ENCODE measurements at places on chromosomes 5 and 9.

DNA sequence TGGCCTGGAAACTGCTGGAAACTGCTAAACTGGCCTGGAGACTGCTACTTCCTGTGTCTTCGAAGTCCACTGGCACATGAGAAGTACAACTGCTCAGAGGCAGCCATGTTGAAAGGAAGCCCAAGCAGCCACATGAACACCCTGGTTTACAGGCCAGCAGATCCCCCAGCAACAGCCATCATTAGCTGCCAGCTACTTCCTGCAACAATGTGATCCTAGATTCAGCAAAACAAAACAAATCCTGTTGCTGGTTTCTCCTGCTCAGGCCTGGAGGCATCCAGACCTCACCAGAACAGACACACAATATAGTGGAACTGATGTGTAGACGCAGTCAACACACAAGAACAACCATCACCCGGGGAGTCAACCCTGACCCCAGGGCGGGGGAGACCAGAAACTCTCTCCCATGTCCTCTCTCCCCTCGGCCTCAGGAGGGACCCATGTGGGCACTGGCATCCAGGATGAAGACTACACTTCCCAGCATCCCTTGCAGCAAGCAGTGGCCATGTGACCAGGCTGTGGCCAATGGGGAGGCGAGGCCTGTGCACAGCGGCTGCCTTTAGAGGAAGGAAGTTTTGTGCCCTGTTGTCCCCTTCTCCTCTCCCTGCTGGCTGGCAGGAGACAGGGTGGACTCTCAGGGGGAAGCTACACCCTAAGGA lies 9.2 kb upstream of the LCN15 start:
- ATAC-seq, result no peak

DNA sequence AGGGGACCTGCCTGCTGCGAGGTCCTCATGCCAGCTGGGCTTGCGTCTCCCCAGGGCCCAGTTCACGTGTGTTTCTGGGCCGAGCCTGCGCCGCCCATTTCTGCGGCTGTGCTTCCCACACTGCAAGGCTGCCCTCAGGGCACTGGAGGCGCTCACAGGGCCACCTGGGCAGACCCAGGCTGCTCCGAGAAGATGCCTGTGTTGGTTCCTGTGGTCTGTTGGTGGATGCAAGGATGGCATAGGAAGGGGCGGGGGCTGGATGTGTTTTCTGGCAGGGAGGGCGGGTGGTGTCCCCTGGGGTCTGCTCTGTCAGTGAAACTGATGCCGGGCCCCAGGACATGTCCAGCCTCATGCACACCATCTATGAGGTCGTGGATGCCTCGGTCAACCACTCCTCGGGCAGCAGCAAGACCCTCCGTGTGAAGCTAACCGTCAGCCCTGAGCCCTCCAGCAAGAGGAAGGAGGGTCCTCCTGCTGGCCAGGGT lies 25.9 kb downstream of the NKD2 start:
- no peak for ATAC-seq

- ATAC-seq, result no peak
Observed at GRCh38 chr5:21236971-21237427, 1249.0 kb upstream of the CDH18 start.

- ATAC-seq, result no peak
Observed at GRCh38 chr9:91085517-91086291, 276.0 kb downstream of the AUH start.

DNA sequence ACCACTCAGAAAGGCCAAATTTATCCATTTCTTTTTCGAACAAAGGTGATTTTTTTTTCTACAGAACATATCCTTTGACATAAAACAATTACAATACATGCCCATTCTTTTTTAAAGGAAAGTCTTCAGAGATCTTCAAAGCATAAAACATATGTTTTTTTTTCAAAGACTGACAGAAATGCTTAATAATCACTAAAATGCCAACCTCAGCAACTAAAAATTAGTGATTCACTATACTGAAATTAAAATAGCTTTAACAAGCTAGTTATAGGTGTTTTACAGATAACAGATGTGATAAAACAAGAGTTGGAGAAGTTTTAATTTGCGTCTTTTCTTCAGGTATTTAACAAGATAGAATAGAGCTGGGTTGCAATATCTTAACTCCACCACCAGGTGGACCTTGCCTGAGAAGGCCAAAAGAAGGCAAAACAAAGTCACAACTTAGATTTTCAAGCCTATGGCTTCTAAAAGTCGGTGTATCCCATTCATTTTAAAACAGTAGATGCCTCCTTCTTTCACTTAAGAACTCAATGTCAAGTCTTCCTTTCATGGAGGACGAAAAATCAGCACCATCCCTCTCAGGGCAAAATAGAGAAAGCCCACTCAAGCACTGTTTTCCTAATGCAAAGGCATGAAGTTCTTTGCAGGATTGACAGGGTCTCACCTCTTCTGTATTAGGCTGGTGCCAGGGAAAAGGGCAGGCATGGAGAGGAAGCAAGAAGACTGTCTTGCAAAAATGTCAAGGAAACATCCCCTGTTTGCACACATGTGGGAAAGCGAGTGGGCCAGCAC lies 31.1 kb upstream of the CPLX2 start:
- no peak for ATAC-seq

DNA sequence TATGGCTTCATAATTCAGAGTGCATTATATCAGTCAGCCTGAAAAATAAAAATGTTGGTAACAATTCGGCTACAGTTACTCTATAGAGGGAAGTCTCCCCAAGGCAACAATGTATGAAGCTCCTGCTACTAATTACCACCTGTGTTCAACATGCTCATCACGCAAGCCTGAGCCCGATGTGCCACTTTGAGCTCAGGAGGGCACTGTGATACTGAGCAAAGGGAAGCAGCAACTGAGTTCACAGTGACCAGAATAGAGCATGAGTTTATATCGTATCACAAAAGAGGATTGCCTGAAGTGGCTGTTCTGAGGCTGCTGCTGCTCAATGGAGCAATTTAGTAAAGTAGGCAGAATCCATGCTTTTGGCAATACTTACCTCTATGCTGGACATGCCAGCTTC lies 202.0 kb upstream of the HAPLN1 start:
- no peak for ATAC-seq

- no peak for ATAC-seq
Observed at GRCh38 chr5:154421868-154422267, 23.9 kb upstream of the SAP30L start.

GRCh38 chr5:684751-685216 lies 8.4 kb downstream of the TPPP start:
- no peak for ATAC-seq

- ATAC-seq, result no peak
Observed at GRCh38 chr5:58458743-58459145, 1.1 kb downstream of the PLK2 start.

DNA sequence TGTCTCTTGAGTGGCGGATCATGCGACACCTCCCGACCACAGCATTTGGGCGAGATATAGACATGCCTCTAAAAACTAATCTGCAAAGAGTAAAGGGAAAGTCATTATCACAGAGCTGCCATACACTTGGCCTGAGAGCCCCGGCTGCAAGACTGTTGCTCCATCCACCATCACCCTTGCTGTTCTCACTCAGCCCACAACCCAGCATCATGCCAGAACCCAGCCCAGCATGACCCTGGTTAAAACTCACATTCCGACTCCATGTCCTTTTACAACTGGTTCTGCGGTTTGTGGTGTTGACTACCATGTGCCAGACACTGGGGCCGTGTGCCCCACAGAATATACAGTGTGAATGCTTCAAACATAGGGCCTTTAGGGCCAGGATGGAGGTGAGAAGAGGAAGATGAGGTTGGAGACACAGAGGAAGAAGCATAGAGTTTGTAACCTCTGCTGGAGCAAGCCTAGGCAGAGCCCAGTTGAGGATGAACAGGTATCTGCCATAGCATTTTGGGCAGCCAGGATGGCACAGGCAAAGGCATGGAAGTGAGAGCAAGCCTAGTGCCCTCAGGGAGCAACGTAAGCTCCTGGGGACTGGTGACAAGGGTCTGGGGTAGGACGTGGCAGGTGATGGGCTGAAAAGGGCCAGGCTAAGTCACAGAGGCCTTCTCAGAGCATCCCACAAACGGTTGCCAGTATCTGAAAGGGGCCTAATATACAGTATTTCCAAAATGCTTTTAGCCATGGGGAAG lies 37.5 kb upstream of the SMU1 start:
- ATAC-seq, result no peak

DNA sequence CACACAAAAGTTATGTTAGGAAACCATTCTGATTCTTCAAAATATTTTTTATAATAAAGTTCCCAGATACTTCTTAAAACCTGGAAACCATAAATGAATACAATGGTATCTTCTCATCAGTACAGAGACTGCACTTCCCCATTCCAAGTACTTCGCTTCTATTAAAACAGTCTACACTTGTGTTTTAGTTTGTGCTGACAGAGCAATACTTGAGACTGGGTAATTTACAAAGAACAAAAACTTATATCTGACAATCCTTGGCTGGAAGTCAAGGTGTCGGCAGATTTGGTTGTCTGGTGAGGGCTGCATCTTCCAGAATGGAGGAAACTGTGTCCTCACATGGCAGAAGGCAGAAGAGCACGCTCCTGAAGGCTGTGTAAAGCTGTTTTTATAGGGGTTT lies 70.1 kb downstream of the RFX3 start:
- no peak for ATAC-seq

- ATAC-seq, result no peak
Observed at GRCh38 chr5:163915481-163915961, 410.1 kb downstream of the MAT2B start.

- ATAC-seq, result peak; percentile 63
Observed at GRCh38 chr9:96418920-96419690, 935 bp upstream of the ZNF367 start.

- no peak for ATAC-seq
Observed at GRCh38 chr9:93225417-93225816, 41.5 kb downstream of the WNK2 start.
